ENCODE measurements at places on chromosomes 1 and 21. TPM values are rescaled to one million over a fixed set of nuclear protein-coding genes. Genes with fewer than 3 reads are reported as not detected.

DNA sequence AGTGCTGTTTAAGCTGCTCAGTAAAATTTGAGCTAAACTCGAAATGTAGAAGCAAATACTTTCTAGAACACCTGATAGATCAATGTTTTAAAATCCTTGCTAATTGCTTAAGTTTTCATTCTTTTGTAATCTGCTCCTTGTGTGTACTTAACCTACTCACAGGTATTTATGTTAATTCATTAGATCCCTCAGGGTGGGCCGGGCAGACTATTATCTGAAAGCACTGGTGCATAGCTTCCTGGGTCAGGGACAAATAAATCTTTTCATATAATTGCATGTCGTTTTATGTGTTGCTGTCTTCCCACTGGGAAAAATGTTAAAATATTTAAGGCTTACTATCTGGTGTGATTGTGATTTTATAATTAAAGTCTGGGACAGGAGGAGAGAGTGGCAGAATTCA is 440.5 kb downstream of the SMYD3 start:
- DNase-seq: no peak

The LYST gene
- total RNA-seq: 20.1 TPM

GRCh38 chr1:198756470-198756869 is 117.6 kb downstream of the PTPRC start:
- no peak for DNase-seq

The TMEM52 gene
- 2.4 TPM for total RNA-seq

DNA sequence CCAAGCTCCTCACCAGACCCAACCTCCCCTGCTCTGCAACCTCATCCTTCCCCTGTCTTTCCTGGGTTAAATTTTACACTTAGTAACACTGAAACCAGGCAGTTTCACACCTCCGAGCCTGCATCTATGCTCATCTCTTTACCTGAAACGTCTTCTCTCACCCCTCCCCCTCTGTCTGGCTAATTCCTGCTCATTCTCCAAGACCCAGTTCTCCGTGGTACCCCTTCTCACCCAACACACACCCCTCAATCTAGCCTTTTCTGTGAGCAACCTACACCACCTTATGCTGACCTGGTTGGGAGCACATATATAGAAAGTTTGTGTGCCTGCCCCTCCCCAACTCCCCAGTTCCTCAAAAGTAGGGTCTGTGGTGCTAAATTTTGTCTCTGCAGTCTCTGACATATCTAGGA is 3.7 kb upstream of the KIAA1614 start:
- DNase-seq: no peak

DNA sequence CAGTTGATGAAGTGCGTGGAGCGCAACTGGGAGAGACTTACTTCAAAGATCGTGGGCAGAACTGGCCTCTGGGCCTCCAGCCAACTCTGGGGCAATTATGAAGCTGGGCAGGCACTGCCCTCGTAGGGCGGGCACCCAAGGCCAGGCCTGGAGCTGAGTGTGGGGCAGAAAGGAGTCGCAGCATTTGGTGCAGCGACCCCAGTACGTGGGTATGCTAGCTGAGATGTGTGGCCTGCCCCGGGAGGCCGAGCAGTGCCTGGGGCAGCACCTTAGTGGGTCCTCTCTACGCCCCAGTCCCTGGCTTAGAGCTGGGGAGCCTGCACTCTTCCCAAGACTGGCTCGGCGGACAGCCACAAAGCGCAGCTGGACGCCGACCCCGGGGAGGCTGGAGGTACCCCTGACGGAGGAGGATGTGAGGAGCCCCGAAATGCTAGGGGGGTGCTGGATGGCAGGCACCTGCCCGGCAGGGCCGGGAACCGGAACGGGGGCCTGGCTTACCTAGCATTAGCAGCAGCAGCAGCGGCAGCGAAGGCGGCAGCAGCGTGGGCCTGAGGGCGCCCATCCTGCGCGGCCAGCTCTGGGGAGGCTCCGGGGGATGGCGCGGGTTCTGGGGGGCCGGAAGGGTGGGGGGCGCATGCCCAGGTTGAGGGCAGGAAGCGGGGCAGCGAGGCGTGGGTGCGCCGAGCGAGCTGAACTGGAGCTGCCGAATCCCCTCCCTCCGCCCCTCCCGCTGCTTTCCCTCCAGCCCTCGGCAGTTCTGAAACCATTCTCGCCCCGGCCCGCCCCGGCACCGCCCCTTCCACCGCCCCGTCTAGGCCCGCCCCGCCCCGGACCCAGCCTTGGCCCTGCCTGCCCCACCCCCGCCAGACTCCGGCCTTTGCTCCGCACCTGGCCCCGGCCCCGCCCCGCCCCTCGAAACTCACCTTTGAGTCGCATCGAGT is at the start of gene IGSF8:
IGSF8 (minus strand) TSS at position 709 of the 941 bp plus-strand sequence; CDS start at position 562, 147 bp downstream.
- peak; percentile 93 for DNase-seq

The CLIC6 gene
- 30.3 TPM for total RNA-seq

DNA sequence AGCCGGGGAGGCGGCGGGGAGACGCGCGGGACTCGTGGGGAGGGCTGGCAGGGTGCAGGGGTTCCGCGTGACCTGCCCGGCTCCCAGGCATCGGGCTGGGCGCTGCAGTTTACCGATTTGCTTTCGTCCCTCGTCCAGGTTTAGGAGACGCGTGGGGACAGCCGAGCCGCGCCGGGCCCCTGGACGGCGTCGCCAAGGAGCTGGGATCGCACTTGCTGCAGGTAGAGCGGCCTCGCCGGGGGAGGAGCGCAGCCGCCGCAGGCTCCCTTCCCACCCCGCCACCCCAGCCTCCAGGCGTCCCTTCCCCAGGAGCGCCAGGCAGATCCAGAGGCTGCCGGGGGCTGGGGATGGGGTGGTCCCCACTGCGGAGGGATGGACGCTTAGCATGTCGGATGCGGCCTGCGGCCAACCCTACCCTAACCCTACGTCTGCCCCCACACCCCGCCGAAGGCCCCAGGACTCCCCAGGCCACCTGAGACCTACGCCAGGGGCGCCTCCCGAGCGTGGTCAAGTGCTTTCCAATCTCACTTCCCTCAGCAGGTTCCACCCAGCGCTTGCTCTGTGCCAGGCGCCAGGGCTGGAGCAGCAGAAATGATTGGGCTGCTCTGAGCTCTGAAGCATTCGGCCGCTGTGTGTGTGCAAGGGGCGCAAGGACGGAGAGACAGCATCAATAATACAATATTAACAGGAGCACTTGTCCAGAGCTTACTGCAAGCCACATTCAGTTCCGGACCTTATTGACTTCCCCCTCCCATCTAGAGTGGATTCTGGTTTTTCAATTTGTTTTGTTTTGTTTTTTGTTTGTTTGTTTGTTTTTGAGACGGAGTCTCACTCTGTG is 10.3 kb downstream of the SIM2 start:
- DNase-seq: no peak

DNA sequence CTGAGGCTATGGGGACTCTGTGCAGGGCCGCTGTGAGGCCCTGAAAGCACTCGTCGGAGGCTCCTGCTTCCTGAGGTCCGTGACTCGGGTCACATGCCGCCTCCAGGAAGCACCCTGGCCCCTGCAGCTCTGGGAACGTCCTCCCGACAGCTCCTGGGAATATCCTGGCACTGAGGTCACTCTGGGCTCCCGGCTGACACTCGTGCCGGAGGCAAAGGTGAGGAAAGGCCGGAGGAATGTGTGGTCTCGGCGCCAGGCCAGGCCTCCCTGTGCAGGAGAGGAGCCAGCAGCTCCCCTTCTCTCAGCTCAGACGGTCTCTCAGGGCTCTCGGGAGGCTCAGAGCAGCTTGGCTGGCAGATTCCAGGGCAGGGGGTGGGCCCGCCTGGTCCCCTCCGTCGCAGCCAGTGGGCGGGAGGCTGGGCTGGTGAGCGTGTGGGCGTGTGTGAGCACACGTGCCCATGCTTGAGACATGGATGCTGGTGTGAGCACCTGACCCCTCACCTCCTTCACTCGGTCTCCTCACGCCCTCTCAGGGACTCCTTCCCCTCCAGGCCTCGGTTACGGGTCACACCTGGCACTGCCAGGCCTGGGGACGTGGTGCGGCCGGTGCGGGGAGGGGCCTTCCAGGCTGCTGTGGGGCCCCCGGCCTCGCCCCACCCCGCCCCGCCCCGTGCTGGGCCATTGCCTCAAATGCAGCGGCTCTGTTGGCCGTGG is 5.5 kb upstream of the RNF223 start:
- peak; percentile 53 for DNase-seq

DNA sequence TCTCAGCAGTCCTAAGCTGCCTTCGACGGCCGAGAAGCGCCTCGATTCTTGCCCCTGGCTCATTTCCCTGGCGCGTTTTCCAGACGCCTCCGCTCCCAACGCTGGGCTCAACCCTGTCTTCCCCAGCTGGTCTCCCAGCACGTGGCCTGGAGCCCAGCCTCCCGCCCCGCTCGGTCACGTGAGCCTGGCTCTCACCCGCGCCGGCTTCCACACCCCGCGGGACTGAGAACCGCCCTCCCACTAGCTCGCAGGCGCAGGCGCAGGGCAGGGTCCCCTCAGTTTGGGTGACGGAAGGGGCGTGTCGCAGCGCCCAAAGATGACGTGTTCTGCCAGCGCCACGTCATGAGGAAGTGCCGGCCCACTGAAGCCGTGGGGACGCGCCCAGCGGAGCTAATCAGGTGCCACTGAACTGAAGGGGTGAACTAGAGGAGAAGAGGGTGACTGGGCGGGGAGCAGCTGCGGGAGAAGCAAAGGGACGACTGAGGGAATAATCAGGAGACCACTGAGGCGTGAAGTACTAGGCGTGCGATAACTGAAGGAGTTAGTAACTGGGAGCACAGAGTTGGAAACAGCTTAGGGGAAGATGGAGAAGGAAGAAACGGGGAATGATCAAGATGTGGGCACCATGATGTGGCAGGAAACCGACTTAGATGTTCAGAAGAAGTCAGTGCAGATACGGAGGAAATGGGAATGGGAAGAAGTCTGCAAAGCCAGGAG is at the start of gene DHDDS:
DHDDS (plus strand) TSS at position 343 of the 717 bp plus-strand sequence. CDS start 625 bp downstream, outside the sequence.
- peak; percentile 98 for DNase-seq

DNA sequence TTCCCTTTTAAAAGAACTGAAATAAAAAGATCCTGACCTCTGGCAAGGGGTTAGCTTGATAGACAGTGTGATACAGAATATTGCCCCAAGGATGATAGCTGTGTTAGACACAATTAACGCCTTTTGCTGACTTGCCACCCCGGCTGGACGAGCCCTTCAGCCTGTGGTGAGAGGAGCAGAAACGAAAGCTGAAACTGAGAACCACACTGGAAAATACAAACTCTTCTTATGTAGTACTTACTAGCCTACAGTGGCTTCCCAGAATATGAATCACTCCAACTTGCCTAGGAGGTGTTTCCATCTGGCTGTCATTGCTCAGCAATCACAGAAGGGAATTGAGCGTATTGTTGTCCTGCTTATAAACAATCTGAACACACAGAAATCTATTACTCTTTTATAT is 22.9 kb downstream of the SAMSN1 start:
- no peak for DNase-seq

The ALDH9A1 gene
- total RNA-seq: 77.3 TPM

GRCh38 chr1:20867062-20867461 is 80.0 kb upstream of the HP1BP3 start:
- DNase-seq: no peak

- DNase-seq: no peak
Measured at GRCh38 chr1:18548643-18549042, 67.9 kb downstream of the KLHDC7A start.

The CD53 gene
- 39.4 TPM for total RNA-seq

The CD2 gene
- total RNA-seq: 12.5 TPM

The EEIG2 gene
- 20.7 TPM for total RNA-seq

GRCh38 chr1:196007763-196008162 is 600.5 kb downstream of the KCNT2 start:
- no peak for DNase-seq

DNA sequence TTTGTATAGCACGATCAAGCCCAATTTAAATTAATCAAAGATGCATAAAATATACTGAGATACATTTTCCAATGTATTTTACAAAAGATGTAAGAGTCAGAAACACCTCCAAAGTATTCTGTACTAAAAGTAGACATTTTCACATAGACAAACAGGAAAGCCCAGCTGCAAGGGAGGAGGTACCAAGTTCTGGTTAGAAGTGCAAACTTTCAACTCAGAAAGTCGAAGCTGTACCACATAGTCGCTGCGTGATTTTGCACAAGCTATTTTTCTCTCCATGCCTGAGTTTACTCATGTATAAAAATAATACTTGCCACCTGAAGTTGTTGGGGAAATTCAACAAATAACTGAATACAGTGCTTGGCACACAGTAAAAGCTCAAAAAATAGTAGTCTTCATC is 5.6 kb upstream of the HNRNPU start:
- no peak for DNase-seq

DNA sequence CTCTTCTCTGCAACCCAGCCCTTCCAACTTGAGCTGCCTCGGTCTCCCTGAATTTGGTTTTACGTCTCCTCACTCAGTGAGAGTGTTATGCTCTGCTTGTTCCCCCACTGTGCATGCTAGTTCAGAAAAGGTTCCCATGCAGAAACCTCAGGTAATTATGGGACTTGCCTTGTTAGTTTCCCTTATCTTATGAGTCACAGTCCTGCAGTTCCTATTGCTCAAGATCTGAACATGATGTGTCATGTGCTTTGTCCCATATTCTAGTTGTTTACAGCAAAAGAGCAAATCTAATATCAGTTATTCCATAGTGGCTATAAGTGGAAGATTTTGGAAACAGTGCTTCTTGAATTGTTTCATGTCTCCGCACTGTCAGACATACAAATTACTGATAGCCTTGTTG is 74.4 kb downstream of the DUSP10 start:
- DNase-seq: no peak

DNA sequence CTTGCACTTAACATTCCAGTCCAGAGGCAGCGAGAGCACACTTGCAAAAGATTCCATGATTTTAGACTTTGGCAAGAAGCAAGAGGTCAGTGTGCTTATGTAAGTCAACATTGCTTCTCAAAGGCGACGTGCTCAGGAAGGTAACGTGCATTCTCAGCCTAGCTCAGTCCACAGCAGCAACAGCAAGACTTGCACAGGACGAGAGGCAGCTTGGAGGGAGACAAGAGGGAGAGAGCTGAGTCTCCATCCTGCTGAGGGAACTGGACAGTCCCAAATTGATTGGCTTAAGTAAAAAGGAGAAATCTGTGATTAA is 56.5 kb downstream of the PTP4A2 start:
- peak; percentile 22 for DNase-seq

The LY9 gene
- total RNA-seq: 3.9 TPM

The TRIM17 gene
- 0.23 TPM for total RNA-seq

DNA sequence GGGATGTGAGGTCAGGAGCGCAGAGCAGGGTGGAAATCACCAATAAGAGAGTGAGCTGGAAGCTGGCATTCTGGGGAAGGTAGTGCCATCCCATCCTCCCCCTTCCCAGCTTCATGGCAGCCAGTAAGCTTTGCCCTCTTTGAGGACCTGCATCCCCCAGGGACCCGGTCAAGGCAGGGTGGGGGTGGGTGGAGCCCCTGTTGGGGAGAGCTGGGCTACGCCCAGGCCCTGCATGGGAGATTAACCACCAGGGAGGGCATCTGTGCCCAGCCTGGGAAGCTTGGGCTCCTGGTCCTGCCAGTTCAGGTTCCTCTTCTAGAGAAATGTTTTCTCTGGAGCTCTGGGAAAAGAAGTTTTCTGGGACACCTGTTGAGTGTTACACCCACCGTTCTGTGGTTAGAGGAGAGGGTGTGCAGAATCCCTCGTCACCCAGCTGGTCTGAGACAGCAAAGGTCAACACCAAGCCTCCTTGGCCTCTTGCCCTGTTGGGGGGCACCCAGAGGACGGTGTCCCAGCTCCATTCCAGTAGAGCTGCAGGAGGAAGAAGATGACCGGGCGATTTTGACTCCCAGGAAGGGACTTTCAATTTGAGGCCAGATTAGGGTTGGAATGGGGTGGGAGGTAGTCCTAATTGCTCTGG is 30.1 kb upstream of the TENT5C start:
- no peak for DNase-seq

Data from mucosa of gallbladder (tissue), 1 donor.